ENCODE measurements at places on chromosomes 16 and 17. TPM values are rescaled to one million over a fixed set of nuclear protein-coding genes. Genes with fewer than 3 reads are reported as not detected.

The KRTAP2-1 gene
- not detected for total RNA-seq

The ARMC5 gene
- 7.0 TPM for total RNA-seq

The CD300H gene
- 0.27 TPM for total RNA-seq

The PLCG2 gene
- total RNA-seq = 3.8 TPM

The NOTUM gene
- total RNA-seq = 0.14 TPM

The PLA2G10 gene
- total RNA-seq = 0.63 TPM

The CBFA2T3 gene
- 0.85 TPM for total RNA-seq

The USP43 gene
- total RNA-seq = 3.9 TPM

The KRTAP4-11 gene
- total RNA-seq = not detected

The CDC42EP4 gene
- 64.1 TPM for total RNA-seq

The NPIPB13 gene
- total RNA-seq = 2.7 TPM

The IGFALS gene
- 0.21 TPM for total RNA-seq
